HS-27A (cell line): ENCODE measurements at places on chromosomes 11 and 22.
A peak's percentile ranks its signal among the peaks of the same experiment; 100 is the strongest.

GRCh38 chr11:116244439-116244838, 528.3 kb downstream of the BUD13 start:
- DNase-seq, result no peak

DNA sequence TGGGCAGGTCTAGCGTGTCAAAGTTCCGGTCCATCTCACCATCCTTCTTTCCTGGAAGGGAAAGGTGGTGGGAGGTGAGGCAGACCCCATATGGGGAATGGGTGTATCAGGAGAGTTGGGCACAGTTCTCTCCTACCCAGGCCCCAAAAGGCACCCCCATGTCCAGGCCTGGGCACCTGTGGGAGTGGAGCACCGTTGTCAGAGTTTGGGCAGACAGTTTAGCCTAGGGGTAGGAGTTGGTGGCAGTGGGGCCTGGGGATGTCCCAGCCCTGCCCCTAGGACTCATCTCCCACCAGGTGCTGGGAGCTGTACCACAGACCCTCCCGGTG, 34.1 kb upstream of the TXNRD2 start:
- DNase-seq, result no peak

DNA sequence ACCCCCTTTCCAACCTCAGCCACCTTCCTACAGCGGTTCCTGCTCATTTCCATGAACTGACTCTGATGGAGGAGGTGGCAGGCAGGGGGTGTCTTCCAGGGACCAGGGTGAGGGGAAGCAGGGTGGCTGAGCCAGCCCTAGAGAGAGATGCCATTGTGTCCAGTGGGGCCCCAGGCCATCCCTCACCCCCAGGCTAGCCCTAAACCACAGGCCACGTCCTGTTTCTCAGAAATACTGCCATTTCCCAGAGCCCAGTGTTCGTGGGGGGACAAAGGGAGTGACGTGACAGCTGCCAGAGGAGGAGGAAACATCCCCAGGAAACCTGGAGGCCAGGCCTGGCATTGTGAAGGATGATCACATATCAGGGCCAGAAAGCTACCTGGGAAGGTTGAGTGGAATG, 39.5 kb downstream of the CHRDL2 start:
- no peak for DNase-seq

GRCh38 chr11:70733327-70734325, 335.3 kb downstream of the CTTN start:
- DNase-seq, result no peak

GRCh38 chr11:46521961-46522681, 71.7 kb downstream of the AMBRA1 start:
- peak; percentile 39 for DNase-seq
